Activated T-helper 1 cell treated with Interleukin-2 at 50 U/mL for 16 hours (primary cell): ENCODE measurements at places on chromosomes 11 and 22.

GRCh38 chr11:65879617-65880016 is at the start of gene CTSW:
Gene CTSW, plus strand, starts transcription at chr11:65879837. Its CDS starts 18 bp downstream, at chr11:65879855.
- DNase-seq, result no peak

- no peak for DNase-seq
Measured at GRCh38 chr11:56889986-56890385, 98.7 kb upstream of the OR5AK2 start.

GRCh38 chr11:7154881-7155361 is 66.1 kb downstream of the RBMXL2 start:
- no peak for DNase-seq

GRCh38 chr11:64553554-64554201 is 37.3 kb upstream of the SLC22A12 start:
- peak; percentile 19 for DNase-seq

DNA sequence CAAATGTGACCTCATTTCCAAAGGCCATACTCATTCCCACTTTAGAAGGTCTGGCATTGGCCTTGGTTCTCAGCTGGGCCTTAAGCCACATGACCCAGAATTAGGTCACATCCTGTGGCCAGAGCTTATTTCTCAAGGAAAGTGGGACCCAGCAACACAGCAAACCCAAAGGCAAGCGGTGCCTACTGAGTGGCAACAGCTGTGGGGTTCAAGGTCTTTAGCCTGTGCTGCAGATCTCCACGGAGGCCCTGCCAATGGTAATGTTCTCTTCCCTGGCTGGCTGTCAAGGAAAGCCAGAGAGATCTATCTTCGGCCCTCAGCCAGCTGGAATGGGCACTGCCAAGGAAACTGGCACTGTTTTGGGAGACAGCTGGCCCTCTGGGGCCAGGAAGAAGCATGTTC is 41.5 kb upstream of the TP53I11 start:
- no peak for DNase-seq

GRCh38 chr11:66258473-66258893 is 10.0 kb upstream of the RAB1B start:
- DNase-seq, result no peak

DNA sequence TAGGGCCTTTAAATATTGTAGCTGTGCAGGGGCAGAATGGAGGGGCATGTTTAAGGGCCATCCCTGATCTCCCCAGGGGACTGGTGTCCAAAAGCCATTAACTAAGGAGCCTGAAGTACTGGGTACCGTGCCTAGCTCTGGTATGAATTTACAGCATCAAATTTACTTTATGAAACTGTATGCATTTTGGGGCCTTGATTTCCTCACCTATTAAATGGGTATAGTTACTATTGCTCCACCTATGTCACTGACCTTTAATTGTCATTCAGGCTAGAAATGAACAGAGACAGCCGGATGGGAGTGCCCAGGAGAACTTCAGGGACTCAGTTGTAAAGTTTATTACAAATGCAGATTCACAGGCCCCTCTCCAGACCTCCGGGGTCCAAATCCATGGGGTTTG is 11.8 kb upstream of the TP53I11 start:
- no peak for DNase-seq

GRCh38 chr11:46075168-46075567 is 46.1 kb downstream of the PHF21A start:
- no peak for DNase-seq

GRCh38 chr11:16070573-16070972 is 285.8 kb downstream of the SOX6 start:
- no peak for DNase-seq

DNA sequence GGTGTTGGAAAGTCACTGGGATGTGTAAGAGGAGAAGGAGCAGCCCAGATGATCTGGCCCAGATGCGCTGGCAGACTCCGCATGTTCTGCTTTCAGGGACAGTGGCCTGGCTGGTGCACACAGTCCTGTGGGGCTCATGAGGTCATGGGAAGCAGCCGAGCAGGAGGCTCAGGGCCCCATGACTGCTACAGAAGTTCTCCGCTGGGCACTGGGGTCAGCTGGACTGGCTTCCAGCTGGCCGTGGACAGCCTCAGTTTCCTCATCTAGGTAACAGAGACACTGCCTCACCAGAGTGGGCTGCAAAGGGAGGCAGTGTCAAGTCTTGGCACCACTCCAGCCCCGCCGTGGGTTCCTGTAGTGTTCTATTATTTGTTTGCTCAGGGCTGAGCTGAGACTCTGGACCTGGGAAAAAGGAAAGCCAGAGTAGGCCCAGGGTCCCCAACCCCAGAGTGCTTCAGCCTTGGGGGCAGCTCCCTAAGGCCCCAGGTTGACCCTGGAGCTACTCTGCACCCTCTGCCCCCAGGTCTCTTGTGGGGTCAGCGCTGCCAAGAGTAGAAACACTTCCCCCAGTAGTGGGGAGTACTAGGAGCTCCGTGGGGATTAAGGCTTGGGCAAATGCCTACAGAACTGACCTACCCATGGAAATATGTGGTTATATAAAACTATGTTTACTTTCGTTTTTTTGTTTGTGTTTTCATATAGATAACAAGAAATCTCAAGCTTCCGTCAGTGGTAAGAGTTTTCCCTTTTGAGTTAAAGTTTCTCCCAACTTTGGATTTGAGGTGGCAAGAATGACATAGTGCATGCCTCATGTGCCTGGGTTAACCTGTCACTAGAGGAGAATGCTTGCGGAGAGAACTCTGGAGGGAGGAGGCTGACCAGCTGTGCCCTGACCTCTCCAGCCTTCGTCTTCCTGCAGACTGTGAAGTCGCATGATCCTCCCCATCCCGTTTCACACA is 45.3 kb downstream of the MED15 start:
- no peak for DNase-seq

DNA sequence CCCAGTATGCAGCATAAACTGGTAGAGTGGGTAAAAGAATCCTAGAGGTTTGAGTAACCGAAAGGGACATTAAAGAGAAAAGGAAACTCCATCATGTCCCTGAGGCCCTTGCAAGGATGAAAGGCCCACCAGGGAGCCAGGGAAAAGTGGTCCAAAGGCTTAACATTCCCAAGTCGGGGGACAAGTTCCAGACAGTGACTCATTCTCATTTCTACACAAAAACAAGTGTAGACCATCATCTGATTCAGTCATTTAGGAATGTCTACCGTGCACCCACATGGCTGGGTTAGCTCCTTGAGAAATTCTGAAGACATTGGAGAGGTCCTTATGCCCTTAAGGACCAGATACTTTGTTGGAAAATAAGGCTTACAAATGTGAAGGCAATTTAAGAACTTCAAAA is 4.8 kb upstream of the NOX4 start:
- DNase-seq, result no peak

- DNase-seq, result no peak
Measured at GRCh38 chr22:20396639-20397038, 2.7 kb downstream of the ZNF74 start.

GRCh38 chr22:36480941-36481392 is 473 bp downstream of the TXN2 start:
- DNase-seq, result no peak

GRCh38 chr11:5818245-5818886 is 9.6 kb downstream of the OR52N2 start:
- DNase-seq, result no peak

GRCh38 chr22:26391623-26392022 is 37.4 kb upstream of the ASPHD2 start:
- DNase-seq, result no peak
